ENCODE measurements at places on chromosomes 6 and 20.

DNA sequence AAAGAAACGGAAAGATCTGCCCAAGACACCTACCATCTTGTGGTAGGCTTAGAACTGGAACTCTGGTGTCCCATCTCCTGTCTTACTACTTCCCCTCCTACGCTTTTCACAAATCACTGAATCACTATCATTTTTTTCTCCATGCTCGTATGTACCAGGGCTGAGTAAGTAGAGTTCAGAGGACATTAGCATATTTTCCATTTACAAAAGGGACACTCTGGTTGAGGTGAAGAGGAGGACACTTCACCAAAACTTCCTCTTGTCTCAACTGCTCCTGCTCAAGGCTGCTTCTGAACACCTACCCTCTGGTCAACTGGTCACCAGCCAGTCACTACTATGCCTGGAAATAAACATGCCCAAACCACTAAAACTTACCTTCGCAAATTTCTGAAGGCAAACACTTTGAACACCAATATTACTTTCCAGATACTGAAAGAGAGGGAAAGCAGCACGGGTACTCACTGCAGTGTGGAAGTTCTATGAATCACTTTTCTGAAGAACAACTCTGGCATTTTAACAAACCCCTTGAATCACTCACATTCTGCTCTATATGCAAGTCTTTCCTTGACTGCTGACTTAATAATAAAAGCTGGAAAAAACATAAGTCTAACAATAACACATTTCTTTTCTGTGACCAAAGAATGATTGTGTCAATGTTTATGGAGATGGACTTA, 123.3 kb downstream of the INSM1 start:
- DNase-seq = no peak

GRCh38 chr20:3873507-3873906, 15.7 kb upstream of the PANK2 start:
- no peak for DNase-seq

- DNase-seq = no peak
Measured at GRCh38 chr20:33276303-33277113, 6.5 kb upstream of the BPIFB1 start.

DNA sequence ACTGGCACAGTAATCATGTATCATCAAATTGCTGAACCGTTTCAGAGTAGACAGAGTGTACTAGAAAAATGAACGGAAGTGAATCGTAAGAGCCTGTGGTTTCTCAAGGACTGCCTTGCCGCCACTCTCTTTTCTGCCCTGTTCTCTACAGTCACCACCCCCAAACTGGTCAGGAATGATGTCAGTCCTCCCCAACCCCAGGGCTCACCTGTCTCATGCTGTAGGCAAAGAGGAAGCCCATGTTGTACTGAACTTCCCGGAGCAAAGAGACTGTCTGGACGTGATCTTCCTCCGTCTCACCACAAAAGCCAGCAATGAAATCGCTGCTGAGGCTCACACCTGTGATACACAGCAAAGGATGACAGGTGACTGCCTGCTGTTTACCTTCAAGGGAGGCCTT, 31.0 kb downstream of the CDK5RAP1 start:
- DNase-seq = no peak

DNA sequence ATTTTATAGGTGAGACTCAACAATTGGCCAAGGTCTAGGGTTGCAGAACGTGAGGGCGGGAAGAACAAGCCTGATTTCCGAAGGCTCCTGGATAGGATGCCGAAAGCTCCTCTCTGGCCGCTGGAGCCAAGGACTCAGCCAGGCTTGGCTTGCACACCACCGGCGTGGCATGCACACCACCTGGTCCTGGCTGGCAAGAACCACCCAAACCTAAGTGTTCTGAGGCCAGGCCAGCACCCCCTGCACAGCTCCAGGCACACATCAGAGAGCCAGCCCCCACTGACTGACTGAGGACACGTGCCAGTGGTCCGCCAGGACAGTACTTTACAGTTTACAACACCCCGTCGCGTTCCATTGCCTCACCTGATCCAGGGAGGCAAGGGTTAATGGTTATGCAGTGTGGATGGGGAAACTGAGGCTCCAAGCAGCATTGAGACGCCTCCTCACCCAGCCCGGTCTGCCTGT, 414 bp downstream of the TGM2 start:
- no peak for DNase-seq

- no peak for DNase-seq
Measured at GRCh38 chr6:2193931-2194330, 51.5 kb downstream of the GMDS start.

DNA sequence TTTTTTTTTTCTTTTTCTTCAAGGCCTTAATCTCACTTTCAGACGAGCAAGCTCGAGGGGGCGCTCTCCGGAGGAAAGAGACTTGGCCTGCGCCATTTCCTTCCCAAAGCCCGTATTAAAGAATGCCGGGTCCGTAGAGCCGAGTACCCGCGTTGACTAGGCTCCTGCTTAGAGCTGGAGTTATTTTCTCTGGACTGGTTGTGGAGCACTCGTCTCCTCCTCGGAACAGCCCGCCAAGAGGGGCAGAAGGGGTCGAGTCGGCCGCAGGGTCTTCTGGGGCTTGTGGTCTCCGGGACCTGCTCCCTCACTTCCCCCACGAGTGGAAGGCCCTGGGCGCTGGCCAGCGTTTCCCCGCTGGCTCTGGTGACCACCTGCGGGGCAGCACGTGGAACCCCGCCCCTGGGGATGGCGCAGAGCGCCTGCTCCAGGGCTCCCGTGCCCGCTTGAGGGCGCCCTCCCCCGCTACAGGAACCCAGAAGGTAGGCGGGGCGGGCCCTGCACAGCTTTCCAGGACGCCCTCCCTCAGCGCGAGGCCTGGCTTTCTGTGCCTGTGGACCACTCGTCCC, 2.7 kb upstream of the MEI4 start:
- DNase-seq = no peak

DNA sequence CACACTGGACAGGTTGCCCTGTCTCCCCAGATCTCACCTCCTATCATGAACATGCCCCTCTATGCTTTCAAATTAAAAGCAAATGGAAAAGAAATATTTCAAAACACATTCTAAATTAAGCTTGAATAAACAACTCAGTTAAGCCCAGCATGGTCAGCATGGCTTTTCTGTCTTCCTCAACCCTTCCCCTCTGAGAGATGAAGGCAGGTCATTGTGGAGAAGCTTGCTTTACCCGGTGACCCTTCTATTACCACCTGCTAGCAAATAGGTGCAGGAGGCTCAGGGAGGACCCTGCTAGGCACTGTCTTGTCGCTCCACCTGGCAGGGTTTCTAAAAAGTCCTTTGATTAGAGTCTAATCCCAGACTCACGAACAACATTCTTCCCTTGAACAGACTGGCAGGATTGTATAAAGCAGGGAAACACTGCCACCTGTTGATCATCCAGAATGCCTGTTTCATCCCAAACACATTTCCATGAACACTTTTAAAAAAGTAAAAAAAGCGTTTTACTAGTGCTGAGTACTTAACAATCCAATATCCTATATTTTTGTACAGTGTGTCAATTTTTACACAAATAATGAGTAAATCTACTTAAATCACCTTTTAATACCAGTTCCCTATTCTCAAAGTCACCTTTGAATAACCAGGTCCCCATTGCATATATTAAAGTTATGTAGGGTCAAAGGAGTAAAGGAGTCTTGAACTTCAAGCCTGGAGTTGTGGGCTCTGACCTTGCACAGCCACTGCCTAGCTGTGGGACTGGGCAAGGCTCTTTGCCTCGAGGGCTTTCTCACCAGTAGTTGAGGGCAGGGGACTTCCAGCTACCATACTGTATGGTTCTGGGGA, 75.5 kb downstream of the GPR6 start:
- DNase-seq = peak; percentile 53
